ENCODE measurements at places on chromosomes 2 and 18. TPM values are rescaled to one million over a fixed set of nuclear protein-coding genes. Genes with fewer than 3 reads are reported as not detected.

GRCh38 chr2:231701456-231702373 is 6.6 kb upstream of the PTMA start:
- no peak for DNase-seq

- no peak for DNase-seq
These were observed 99.9 kb downstream of the PXDN start for GRCh38 chr2:1644427-1644826.

DNA sequence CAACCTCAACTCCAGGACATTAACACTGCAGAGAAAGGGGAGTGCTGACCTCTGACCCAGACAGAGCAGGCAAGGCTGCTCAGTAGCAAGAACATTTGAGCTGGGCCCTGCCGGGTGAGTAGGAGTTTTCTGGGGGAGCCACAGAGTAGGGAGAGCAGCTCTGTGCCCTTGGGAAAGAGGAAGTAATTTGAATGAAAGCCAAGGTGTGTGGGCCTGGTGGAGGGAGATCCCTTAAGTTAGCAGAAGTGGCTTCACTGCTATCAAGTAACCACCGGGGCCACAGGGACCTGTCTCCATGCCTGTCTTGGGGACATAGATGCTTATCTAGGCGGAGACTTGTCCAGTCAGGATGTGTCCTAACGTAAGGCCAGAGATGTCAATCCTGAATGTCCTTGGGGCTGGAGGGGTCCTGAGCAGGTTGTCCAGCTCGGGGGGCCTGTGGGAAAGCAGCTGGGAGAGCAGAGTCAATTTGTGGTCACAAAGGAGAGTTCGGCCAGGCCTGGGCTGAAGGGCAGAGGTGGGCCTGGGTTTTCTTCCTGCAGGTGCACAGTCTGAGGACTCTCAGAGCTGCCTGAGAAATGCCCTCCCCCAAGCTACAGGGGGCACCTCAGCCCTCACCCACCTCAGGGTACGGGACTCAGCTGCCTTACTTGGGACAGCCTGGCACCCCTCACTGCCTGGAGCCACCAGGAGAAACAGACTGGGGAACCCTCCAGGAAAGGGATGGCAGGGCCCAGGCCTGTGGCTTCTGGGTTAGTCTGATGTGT is 15.0 kb upstream of the OTOF start:
- DNase-seq = peak; percentile 60

- DNase-seq = no peak
These were observed 50.9 kb downstream of the DCDC2C start for GRCh38 chr2:3754280-3754679.

DNA sequence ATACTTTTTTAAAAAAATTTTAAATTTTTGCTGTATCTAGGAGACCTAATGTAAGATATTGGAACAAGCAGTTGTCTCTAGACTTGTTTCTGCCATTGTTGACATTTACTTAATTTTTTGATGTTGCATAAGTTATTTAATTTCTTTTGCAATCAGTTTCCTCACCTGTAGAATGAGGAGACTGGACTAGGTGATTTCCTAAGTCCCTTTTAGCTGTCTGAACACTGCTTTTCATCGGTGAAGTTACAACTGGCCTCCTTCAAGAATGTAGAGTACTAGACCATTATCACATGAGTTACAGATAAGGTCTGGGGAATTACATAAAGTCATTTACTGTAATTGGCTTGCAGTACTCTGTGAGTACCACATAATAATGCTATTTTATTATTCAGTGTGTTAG is 147.6 kb downstream of the LTBP1 start:
- no peak for DNase-seq

GRCh38 chr2:64106481-64106880 is 37.7 kb downstream of the PELI1 start:
- DNase-seq = no peak

DNA sequence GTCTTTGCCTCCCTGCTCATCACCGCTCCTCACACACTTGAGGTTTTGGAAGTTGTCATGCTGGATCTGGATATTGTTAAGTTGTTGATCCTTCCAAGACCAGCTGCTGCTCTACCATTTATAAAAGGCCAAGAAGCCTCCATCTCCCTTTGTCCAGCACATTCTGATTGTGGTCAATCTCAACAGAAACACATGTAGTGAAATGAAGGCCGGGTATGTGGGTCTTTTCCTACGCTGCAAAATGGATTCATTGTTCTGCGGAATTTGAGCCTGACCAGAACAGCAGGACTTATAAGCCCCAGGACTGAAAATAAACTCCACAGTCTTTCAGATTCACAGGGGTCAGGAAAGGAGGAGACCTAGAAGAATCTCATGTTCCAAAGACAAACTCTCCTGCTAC is 238.4 kb downstream of the CMPK2 start:
- DNase-seq = no peak

DNA sequence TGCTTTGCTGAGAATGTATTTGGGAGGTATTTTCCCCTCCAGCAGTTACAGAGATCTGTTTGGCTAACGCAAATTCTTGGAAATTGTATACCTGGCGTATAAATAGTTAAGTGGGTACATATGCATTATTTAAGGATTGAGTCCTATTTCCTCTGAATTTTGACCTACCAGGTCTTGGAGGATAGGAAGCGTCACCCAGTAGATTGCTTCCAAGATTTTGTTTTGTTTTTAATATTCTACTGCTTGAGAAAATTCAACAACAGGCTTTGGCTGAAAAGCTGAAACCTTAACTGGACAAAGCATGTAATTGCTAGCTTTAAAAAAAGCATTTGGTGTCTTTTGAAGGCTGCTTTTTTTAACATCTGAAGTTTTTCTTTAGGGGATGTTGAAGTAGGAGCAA is 150.1 kb downstream of the WDSUB1 start:
- DNase-seq = no peak

- DNase-seq = no peak
These were observed 117.1 kb downstream of the CAPN13 start for GRCh38 chr2:30690126-30690561.

C2orf78 gene
- not detected for total RNA-seq

DNA sequence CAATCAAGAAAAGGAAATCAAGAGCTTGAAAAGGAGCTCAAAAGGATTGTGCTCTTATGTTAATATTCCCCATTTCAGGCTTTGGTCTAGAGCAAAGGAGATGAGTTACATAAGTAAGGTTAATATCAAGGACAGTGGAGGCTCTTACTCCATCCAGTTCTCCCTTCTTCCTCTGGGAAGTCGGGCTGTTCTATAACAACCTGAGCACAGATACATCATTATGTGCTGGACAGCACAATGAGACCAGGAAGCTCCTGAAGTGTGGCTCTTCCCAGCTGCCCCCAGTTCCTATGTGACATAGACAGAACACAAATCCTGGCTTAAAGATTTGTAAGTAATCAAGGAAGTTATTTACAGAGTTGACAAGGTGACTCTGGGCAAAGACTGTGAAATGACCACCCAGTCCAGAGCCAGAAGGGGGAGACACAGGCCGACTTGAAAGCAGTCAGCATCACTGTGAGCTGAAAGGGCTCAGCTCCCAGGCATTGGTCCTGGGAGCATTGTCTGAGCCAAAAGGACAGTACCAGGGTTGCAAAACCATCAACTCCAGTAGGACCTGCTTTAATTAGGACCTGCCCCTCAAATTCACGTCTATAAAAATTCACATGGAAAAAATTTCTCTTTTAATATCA is 917.6 kb upstream of the ACVR2A start:
- no peak for DNase-seq

GRCh38 chr2:206442833-206443734 is at the start of gene ADAM23:
ADAM23 (plus strand) TSS chr2:206443532; CDS start chr2:206443867, 335 bp downstream.
- DNase-seq = no peak

GRCh38 chr2:14951569-14952285 is 319.2 kb downstream of the LRATD1 start:
- DNase-seq = no peak

DNA sequence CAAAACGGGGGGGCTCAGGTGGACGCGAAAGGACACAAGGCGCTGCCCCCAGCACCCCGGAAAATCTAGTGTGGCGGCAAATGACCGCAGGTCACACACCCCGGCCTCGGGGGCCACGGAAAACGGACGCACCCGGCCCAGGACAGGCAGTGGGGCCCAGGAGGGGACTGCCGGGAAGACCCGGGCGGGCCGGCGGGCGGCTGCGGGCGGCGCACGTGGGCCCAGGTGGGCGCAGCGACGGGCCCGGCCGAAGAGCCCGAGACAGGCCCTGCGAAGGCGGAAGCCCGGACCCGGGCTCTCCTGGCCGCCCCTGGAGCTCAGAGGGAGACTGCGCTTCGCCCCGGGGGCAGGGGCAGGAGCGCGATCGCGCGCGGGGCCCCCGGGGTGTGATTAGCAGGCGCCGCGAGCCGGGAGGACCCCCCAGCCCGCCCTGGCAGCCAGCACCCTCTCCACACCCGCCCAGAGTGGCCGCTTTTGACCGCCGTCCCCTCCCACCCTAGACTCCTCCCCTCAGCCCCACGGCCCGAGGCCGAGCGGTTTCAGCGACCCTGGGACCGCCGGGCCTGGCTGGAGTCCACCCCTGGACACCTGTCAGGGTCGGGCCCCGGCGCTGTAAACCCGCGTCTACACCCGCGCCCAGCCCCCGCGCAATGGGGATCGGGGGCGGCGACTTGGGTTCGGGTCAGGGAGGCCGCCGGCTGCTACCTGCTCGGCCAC is 773 bp downstream of the MBP start:
- DNase-seq = no peak

- DNase-seq = no peak
These were observed 48.5 kb downstream of the C2orf74 start for GRCh38 chr2:61210332-61210981.

- DNase-seq = no peak
These were observed 97.9 kb downstream of the ATL2 start for GRCh38 chr2:38279201-38279600.

SERPINB11 gene
- not detected for total RNA-seq

DNA sequence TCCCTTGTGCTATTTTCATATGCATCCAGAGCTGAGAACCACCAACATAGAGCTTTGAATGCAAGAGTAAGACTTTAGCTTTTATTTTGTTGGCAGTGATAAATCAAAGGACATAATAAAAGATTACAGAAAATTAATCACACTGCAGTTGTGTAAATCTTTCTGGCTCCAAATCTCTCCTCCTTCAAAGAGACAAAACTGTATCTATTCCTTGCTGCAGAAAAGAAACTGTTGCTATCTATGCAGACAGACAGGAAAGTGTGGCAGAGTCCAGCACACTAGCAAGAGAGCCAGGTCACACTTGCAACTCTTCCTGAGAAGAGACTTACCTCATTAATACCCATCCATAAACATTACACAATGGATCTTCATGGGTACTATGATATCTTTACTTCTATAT is 57.5 kb downstream of the DTNB start:
- DNase-seq = no peak

DNA sequence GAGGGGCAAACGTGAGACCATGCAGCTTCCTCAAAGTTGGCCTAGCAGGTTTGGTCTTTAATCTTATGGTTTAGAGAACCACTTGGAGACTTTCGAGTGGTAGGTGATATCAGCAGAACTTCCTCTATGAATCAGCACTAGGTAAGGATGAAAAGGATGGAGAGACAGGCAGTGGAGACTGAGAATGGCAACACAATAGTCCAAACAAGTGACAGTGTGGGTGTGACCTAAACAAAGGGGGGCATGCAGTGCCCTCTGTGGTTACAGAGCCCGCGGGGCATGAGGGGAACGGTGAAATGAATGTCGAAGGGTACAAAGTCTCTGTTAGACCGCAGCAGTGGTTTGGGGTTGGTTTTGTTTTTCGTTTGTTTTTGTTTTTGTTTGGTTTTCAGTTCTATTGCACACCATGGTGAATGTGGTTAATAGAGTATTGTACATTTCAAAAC is 143.9 kb downstream of the L3MBTL4 start:
- DNase-seq = no peak

- no peak for DNase-seq
These were observed 149.3 kb downstream of the FAM124B start for GRCh38 chr2:224252631-224253030.

- no peak for DNase-seq
These were observed 45.6 kb upstream of the SLC1A4 start for GRCh38 chr2:64943387-64944150.

SLC8A1 gene
- 50.4 TPM for total RNA-seq

- DNase-seq = no peak
These were observed 95.9 kb downstream of the FEZ2 start for GRCh38 chr2:36502081-36502480.

C1QL2 gene
- total RNA-seq = not detected

- DNase-seq = no peak
These were observed 19.2 kb upstream of the ASB1 start for GRCh38 chr2:238407566-238407965.

DNA sequence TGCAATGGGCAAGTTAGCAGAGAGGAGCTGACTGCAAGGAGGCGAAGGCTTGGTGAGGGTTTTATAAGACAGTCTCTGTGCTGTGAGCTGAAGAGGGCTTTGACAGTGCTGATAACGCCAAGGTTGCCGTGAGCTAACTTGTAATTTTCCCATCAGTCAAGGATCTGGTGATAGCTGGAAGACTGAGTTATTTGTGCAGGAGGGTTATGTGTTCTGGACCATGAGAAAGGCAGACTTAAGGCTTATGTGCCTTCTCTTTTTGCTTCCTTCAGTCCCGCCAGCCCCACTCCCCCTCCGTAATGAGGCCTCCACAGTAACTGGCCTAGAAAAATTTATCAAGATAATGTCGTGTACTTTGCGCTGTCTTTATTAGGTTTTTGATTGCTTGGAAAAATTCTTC is 94.6 kb downstream of the RTP5 start:
- no peak for DNase-seq

DNA sequence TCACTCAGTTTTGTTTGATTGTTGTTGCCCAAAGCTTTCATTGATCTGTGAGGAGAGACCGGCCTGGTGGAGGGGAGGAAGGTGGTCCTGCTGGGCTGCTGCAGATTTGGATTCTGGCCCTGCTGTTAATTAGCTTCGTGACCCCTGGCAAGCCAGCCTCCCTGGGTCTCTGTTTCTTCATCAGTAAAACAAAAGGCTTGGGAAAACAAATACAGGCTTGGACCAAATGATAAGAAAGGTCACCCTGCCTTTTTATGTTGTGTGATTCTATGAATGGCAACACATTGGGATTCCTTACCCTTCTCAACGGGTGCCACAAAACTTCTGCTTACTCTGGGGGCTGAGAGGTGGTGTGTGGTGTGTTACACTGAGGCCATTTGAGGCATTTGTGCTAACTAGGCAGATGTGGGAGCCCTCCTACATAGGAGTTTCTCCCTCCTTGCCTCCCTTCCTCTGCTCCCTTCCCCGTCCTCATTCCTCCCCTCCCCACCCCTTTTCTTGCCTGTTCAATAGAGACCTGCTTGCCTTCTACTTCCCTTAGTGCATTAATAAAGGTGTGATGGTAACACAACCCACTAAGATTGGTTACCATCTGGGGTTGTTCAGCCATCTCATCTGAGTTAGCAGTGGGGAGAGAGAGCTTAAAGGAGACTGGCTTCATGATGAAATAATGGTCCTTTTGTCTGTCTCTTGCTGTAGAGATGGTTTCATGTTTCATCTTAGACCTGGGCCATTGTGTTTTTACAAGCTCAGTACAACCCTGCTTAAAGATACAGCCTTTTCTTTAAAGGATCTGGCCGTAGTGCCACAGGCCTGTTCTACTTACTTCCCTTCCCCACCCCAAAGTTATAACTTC is 96.2 kb downstream of the TANC1 start:
- DNase-seq = no peak

GRCh38 chr2:62727259-62727867 is 21.9 kb downstream of the EHBP1 start:
- DNase-seq = no peak

- DNase-seq = no peak
These were observed 114.8 kb downstream of the GAREM1 start for GRCh38 chr18:32355896-32356295.

CD8A gene
- total RNA-seq = not detected

TMEM18 gene
- total RNA-seq = 28.8 TPM

Measured in chondrocyte (in vitro differentiated cells).